ENCODE measurements at places on chromosomes 12 and 14. TPM values are rescaled to one million over a fixed set of nuclear protein-coding genes. Genes with fewer than 3 reads are reported as not detected.

GRCh38 chr12:53887006-53887405, 51.6 kb upstream of the HOXC13 start:
- no peak overlapping the region for H3K27ac ChIP-seq
- peaks cover 2% of the 10 kb centered on the region for H3K4me1 ChIP-seq
- H3K36me3 ChIP-seq = no peaks in the 10 kb centered on the region
- DNase-seq = no peak
- H3K4me3 ChIP-seq = no peak overlapping the region
- H3K27me3 ChIP-seq = peaks cover 76% of the 10 kb centered on the region

DNA sequence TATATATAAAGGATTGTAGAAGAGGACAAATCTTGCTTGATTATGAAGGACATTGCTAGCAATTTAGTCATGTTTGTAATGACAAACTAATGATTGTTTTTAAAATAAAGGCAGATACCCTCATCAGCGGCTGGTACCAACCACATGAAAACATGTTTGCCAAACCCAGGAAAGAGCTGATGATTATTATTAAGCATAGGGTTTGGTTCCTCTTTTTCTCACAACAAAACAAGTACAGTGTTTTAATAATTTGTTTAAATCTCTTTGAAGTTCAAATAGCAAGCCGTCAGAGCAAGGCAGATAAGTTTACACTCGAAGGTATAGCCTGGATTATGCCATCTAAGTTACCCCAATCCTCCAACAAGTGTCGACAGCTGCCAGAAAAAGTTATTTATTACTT, 5.3 kb upstream of the SINHCAF start:
- peaks cover 8% of the 10 kb centered on the region for H3K4me1 ChIP-seq
- no peak overlapping the region for H3K4me3 ChIP-seq
- no peak overlapping the region for H3K27ac ChIP-seq
- no peaks in the 10 kb centered on the region for H3K27me3 ChIP-seq
- no peaks in the 10 kb centered on the region for H3K36me3 ChIP-seq

DNA sequence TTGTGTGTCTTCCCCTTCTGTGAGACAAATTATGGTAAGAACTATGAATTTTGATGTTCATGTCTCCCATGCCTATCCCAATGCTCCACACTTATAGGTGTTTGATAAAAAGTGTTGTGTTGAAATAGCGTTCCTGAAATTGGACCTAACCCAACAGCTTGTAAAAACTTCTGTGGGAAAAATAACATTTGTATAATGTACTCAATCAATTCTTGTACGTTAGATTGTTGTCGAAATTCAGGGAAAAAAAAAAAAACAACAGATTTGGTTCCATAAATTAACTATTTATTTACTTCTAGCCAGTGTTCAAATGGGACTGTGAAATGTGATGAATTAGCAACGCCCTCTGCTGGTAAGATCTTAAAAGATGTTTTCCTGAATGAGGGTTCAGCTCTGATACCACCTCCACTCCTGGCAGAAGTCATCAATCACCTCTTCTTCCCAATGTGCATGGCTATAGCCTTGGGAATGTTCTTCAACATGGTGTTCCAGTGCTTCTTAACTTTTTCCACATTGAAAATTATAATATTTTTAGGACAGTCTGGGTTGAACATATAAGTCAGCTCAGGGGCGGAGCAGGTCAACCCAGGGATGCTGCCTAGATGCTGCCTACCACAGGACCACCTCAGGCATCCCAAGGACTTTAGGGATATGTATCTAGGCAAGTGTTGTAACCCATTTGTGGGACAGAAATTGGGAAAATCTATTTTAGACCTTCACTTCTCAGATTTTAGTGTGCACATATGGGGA, 170.6 kb downstream of the OTOGL start:
- no peak for DNase-seq
- H3K4me3 ChIP-seq = no peak overlapping the region
- peaks cover 45% of the 10 kb centered on the region for H3K27me3 ChIP-seq
- H3K27ac ChIP-seq = no peak overlapping the region
- peaks cover 6% of the 10 kb centered on the region for H3K4me1 ChIP-seq
- H3K36me3 ChIP-seq = no peaks in the 10 kb centered on the region

GRCh38 chr14:23577004-23577681, 1.4 kb downstream of the JPH4 start:
- H3K4me3 ChIP-seq = no peak overlapping the region
- H3K27me3 ChIP-seq = peaks cover 72% of the 10 kb centered on the region
- peaks cover 2% of the 10 kb centered on the region for H3K4me1 ChIP-seq
- no peak for DNase-seq
- no peaks in the 10 kb centered on the region for H3K36me3 ChIP-seq

- no peak for DNase-seq
- H3K36me3 ChIP-seq = no peaks in the 10 kb centered on the region
- no peak overlapping the region for H3K4me3 ChIP-seq
- H3K27ac ChIP-seq = no peak overlapping the region
- peaks cover 26% of the 10 kb centered on the region for H3K27me3 ChIP-seq
These were observed 215.4 kb downstream of the GLT1D1 start for GRCh38 chr12:129068684-129069083.

- peaks cover 27% of the 10 kb centered on the region for H3K4me1 ChIP-seq
- no peaks in the 10 kb centered on the region for H3K36me3 ChIP-seq
- peak overlapping the region; percentile 57 for H3K27ac ChIP-seq
- DNase-seq = no peak
- no peak overlapping the region for H3K4me3 ChIP-seq
These were observed 12.4 kb downstream of the BEST3 start for GRCh38 chr12:69686731-69687130.

DNA sequence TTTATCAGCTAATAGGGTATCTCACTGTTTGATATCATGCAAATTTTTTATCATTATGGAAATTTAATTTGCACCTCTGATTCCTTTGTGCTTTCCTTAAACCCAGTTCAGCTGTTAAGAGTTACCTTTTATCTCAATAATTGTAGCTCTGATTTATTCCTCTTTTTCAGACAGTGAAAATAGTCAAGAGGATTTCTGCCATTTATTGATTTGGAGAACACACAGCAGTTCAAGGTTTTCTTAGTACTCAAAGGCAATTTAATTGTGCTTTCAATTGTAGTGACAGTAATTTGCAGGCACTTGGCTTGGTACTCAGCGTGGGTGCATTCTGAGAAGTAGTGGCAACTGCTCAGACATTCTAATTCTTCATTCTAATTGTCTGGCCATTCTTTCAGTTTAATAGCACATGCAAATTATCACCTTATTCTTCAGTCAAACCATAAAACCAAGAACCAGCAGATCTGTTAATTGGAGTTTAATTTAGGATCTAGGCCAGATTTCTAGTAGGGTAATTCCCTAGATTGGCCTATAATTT, 709.3 kb downstream of the RPS29 start:
- no peaks in the 10 kb centered on the region for H3K27me3 ChIP-seq
- H3K36me3 ChIP-seq = no peaks in the 10 kb centered on the region
- H3K4me1 ChIP-seq = no peaks in the 10 kb centered on the region
- no peak overlapping the region for H3K4me3 ChIP-seq

Gene KRT7
- total RNA-seq = 18.2 TPM

DNA sequence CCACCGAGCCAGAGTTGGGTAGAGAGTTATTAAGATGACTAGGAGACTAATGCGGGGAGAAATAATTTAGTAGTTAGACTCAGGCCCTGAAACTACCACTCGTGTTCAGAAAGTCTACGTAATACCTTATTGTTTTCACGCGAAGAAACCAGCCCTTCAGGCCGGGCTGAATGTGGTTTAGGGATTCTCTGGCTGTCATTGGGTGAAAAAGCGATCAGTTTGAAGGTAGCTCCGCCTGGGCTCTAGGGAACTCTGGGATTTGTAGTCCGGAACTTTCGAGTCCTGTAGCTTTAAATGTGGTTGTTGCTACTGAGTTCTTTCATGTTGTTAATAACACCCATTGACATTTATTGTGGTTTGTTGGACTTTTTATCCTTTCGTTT, 549 bp upstream of the WDR89 start:
- peak overlapping the region; percentile 96 for H3K27ac ChIP-seq
- peak overlapping the region; percentile 85 for H3K4me3 ChIP-seq
- peaks cover 1% of the 10 kb centered on the region for H3K4me1 ChIP-seq
- peak; percentile 43 for DNase-seq
- peaks cover 6% of the 10 kb centered on the region for H3K36me3 ChIP-seq
- H3K27me3 ChIP-seq = no peaks in the 10 kb centered on the region

DNA sequence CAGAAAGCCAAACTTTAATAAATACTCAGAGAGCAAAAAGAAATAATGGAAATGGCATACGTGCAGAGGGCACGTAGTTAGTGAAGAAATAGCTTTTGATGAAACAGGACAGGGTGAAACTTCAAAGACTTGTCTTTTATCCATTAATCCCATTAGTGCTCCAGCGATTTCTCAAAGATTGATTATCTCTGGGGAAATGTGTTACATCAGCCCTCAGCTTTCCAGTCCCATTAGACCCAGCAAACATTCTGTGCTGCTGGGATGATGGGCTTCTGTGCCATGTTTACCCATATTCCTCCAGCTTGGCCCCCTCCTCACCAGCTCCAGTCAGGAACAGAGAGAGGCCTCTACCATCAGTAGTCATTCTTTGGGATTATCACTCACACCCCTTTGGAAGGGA, 113.1 kb downstream of the CACNA1C start:
- DNase-seq = no peak
- H3K27ac ChIP-seq = no peak overlapping the region
- no peak overlapping the region for H3K4me3 ChIP-seq
- H3K36me3 ChIP-seq = no peaks in the 10 kb centered on the region
- peaks cover 25% of the 10 kb centered on the region for H3K4me1 ChIP-seq

GRCh38 chr12:93563807-93564538, 8.5 kb upstream of the SOCS2 start:
- H3K4me1 ChIP-seq = peaks cover 7% of the 10 kb centered on the region
- H3K4me3 ChIP-seq = no peak overlapping the region
- H3K36me3 ChIP-seq = peaks cover 24% of the 10 kb centered on the region
- H3K27me3 ChIP-seq = no peaks in the 10 kb centered on the region

Measured in progenitor cell of endocrine pancreas (in vitro differentiated cells).